ENCODE measurements at places on chromosomes 13 and 19.

- DNase-seq: no peak
These were observed 7.1 kb downstream of the ARID3A start for GRCh38 chr19:932648-933552.

- DNase-seq: no peak
These were observed 12.6 kb downstream of the MKNK2 start for GRCh38 chr19:2038284-2039088.

GRCh38 chr13:53137779-53138178, 109.2 kb downstream of the OLFM4 start:
- no peak for DNase-seq

- DNase-seq: no peak
These were observed 32.3 kb upstream of the MATK start for GRCh38 chr19:3818466-3818865.

DNA sequence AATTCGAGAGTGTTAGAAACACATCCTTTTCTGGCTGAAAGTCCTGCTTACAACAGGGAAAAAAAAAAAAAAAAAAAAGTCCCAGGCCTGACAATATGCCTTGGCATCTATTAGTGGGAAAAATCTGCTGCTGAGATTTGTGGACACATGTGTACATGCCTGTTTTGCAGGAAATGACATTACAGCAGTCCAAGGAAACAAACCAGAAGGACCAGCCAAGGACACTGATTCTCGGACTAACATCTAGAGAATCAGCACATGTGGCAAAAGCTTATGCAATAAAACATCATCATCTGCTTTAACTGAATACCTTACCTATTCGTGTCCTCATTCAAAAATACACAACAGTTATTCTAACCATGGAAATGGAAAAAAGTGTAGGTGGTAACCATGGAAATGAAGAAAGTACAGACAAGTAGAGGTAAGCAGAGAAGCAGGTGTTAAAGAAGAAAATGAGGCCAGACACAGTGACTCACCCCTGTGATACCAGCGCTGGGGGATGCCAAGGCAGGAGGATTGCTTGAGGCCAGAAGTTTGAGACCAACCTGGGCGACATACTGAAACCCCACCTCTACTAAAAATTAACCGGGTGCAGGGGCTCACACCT, 9.4 kb upstream of the DPY19L3 start:
- DNase-seq: no peak

- no peak for DNase-seq
These were observed 362.4 kb downstream of the KCTD12 start for GRCh38 chr13:76523740-76524340.

GRCh38 chr13:48066310-48066989, 28.5 kb downstream of the MED4 start:
- no peak for DNase-seq

- DNase-seq: peak; percentile 97
These were observed at the start of gene ZNF599 for GRCh38 chr19:34772697-34773554. Gene ZNF599, minus strand, starts transcription at chr19:34773215. Its CDS starts 374 bp downstream, at chr19:34772841.

DNA sequence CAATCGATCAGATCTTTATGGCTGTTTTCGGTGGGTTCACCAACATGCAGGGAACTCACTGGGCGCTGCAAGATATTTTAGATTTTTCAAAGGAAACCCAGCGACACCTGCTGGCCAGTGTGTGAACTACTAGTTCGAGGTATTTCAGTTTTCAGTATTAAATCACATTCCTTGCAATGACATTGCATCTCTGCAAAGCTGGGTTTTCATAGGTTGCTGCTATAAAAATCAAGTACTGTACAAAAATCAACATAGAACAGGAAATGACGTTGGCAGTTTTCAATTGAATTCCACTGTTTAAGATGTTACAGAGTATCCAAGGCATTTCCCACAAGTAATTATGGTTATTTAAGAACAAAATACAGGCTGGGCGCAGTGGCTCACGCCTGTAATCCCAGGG, 17.6 kb downstream of the LIG1 start:
- DNase-seq: peak; percentile 51

DNA sequence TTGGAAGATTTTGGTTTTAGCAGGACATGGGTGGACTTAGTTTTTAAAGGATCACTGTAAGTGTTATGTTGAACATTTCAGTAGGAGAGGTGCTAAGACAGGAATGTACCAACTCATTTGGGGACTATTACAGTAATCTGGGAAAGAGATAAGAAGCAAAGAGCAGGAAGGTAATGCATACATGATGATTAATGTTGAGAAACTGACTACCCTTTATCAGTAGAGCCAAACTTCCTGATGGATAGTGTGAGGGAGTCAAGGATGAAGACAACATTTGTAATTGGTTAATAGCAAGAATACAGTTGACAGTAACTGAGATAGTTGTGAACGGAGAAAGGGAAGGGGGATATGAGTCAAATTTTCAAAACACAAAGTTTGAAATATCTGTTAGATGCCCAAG, 421.9 kb upstream of the PRR20A start:
- no peak for DNase-seq

DNA sequence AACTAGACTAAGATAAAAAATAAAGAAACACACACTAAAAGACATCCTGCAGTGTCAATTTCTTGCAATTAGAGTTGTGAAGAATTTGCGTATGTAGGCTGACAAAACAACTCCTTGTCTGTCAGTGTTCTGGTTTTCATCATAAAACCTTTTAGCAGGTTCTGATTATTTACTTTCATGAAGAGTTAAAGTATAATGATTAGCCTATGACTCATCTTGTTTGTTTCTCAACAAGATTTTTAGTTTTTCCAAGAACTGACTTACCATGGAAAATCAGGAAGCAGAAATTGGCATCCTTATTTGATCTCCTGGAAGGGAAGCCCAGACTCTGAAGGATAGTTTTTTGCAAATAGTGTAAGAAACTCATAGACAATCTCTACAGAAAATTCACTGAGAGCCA, 848.7 kb upstream of the PCDH9 start:
- no peak for DNase-seq

GRCh38 chr13:41568143-41568971, 111.0 kb downstream of the RGCC start:
- DNase-seq: no peak

- DNase-seq: no peak
These were observed 13.2 kb upstream of the AKAP11 start for GRCh38 chr13:42258747-42259146.

GRCh38 chr19:290372-291005, 714 bp downstream of the PLPP2 start:
- peak; percentile 90 for DNase-seq

GRCh38 chr19:343941-344624, 513 bp downstream of the MIER2 start:
- DNase-seq: peak; percentile 82

DNA sequence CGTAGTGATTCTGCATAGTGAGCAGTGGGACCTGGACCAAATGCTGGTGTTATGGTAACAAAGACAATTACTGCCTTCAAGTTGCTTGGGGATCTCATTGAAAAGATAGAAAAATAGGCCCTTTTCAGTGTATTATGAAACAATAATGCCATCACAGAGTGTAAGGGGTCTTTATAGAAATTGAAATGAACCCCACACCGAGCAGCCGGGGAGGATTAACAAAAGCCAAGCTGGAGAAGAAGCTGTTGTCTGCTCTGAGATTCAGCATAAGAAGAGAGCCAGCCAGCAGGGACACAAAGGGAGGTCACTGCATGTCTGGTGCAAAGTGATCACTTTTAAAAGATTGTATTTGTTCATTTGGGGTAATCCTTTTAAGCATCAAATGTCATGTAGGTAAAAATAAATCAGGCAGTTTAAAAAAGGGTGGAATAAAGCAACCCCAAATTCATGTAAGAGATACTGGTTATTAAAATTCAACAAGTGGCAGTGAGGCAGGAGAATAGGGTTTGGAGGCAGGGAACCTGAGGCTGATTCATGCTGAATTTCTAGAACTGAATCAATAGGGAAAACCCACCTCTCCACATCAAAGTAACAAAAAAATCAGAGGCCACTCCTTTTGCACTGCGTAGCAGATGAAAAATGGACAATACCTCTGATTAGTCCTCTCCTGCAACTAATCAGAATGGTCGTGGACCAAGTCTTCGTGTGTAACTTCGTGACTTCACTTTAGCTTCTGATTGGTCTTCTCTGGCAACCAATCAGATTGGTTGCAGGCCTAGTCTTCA, 1548.3 kb upstream of the SLC10A2 start:
- DNase-seq: no peak

GRCh38 chr19:54074851-54075250, 6.3 kb downstream of the TARM1 start:
- DNase-seq: no peak

GRCh38 chr19:8108560-8109445, 40.6 kb downstream of the FBN3 start:
- peak; percentile 63 for DNase-seq

- DNase-seq: no peak
These were observed 29.3 kb downstream of the MTUS2 start for GRCh38 chr13:28849441-28849840.

DNA sequence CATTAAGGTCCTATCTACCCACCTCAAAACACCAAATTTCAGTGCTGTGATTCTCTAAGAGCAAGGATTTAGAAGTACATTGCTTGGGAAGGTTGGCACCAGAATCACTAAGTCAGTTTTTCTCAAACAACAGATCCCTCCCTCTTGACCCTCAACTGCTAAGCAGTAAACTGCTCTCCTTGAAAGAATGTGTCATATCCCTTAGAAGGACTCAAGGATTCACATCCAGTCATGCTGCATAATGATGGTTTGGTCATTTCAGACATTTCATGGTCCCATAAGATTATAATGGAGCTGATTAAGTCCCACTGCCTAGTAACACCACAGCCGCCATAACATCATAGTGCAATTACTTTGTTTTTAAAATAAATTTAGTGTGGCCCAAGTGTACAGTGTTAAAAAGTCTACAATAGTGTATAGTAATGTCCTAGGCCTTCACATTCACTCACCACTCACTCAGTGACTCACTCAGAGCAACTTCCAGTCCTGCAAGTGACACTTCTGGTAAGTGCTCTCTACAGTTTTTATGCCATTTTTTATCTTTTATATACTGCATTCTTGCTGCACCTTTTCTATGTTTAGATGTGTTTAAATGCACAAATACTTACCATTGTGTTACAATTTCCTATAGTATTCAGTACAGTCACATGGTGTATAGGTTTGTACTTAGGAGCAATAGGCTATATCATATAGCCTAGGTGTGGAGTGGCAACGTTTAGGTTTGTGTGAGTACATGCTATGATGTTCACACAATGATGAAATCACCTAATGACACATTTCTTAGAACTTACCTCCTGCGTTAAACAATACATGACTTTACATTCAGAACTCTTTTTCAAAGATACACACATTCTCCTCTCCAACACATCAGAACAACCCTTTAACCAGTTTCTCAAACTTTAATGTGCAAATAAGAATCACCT, 15.7 kb upstream of the CCDC169 start:
- DNase-seq: no peak

- DNase-seq: no peak
These were observed 1.1 kb downstream of the GJA3 start for GRCh38 chr13:20159646-20160305.

DNA sequence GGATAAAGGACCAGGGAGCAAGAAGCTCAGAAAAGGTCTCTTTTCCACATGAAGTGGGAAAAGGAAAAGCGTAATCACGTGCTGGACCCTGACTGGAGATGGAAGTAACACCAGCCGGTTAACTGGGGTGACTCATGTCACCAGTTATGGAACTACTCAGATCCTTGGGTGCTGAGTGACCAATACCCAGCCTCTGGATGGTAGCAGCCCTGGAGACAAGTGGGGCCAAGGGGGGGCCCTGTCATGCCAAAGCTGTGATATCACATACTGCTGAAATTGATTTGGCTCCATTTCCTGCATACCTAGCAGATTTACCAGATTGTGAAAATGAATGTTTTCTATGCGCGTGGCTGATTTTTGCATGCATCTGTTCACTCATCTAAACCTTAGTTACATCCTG, 158.9 kb downstream of the ZIC5 start:
- DNase-seq: no peak

DNA sequence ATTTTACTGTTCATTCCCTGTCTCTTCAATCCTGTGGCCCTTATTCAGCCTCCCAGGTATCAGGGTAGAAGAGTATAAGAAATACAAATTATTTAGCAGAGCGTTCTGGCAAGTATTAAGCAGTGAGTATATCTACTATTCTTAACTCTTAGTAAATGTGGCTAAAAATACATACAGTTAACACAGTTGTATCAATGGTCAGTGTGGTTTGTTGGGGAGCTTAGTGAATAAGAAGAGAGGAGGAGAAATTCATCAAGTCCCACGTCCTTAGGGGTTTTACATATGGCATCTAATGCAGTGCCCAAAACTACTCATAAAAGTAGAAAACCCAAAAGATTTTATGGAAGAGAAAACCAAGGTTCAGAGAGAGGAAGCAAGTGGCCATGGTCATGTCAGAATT, 691.0 kb upstream of the SGCG start:
- DNase-seq: no peak

GRCh38 chr19:47230054-47230920, 712 bp downstream of the BBC3 start:
- no peak for DNase-seq

DNA sequence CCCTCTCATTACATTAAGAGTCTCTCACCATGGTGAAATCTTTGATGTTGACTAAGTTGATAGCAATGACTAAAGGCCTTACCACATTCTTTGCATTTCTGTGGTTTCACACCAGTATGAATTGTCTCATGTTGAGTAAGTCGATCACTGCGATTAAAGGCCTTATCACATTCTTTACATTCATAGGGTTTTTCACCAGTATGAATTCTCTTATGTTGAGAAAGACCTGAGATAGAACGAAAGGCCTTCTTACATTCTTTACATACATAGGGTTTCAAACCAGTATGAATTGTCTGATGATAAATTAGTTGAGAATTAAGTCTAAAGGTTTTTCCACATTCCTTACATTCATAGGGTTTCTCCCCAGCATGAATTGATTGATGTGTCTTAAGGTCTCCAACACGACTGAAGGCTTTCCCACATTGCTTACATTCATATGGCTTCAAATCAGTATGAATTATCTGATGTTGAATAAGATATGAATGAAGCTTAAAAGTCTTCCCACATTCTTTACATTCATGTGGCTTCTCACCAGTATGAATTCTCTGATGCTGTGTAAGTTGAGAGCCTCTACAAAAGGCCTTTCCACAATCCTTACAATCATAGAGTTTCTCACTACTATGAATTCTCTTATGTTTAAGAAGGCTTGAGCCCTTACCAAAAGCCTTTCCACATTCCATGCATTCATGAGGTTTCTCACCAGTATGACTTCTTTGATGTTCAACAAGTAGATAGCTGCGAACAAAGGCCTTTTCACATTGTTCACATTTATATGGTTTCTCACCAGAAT, 45.6 kb downstream of the ZNF283 start:
- DNase-seq: no peak

GRCh38 chr19:14091081-14091812, 696 bp upstream of the SAMD1 start:
- DNase-seq: no peak

DNA sequence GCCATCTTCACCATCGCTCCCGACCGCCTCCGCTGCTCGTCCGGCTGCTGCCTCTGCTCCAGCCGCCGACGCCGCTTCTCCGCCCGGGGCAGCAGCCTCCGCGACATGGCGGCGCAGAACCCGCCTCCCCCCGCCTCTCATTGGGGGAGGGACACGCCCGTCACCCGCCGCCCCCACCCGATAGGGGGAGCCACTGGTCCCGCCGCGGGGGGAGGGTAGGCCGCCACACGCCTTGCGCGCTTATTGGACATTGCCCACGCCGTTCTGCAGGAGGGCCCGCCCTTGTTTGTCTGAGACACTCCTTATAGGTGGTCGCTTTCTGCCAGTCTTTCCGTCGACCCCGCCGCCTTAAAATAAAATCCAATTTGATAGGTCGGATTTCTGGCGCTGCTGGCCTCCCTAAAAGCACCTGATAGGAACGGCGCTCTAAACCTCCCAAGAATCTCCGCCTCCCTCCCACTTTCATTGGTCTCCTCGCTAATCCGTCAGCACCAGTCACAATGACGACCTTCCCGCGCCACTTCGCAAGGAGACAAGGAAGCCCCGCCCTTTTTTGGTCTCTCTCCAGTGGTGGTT, at the start of gene HNRNPL:
Gene HNRNPL, minus strand, starts transcription at position 127 of the 576 bp plus-strand sequence. Its CDS starts 20 bp downstream, at position 107.
- DNase-seq: peak; percentile 98
